ENCODE measurements at places on chromosomes 1 and 21. TPM values are rescaled to one million over a fixed set of nuclear protein-coding genes. Genes with fewer than 3 reads are reported as not detected.

The FOXD2 gene
- 0.14 TPM for total RNA-seq

The KRTAP21-2 gene
- not detected for total RNA-seq

The MPL gene
- not detected for total RNA-seq

The ARHGAP29 gene
- 3.2 TPM for total RNA-seq

The C1orf141 gene
- 0.14 TPM for total RNA-seq

The HTR6 gene
- 1.0 TPM for total RNA-seq

The CFHR4 gene
- 0.11 TPM for total RNA-seq

DNA sequence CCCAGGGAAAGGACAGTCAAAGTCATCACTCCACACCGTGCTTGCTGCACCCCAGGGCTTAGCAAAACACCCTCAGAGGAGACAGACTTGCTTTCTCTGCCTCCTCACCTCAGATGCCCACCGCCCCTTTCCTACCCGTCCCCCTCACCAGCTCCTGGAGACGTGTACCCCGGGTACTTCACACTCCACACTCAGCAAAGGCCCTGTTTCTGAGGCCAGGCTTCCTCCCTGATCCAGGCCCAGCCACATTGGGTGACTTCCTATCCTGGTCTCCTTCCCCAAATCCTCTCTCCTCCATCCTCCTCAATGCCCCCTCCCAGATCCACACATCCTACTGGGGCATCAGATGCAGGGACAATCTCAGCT is 116.7 kb downstream of the DMRTB1 start:
- ATAC-seq: no peak

GRCh38 chr21:41557884-41558283 is 49.9 kb upstream of the TMPRSS2 start:
- no peak for ATAC-seq

DNA sequence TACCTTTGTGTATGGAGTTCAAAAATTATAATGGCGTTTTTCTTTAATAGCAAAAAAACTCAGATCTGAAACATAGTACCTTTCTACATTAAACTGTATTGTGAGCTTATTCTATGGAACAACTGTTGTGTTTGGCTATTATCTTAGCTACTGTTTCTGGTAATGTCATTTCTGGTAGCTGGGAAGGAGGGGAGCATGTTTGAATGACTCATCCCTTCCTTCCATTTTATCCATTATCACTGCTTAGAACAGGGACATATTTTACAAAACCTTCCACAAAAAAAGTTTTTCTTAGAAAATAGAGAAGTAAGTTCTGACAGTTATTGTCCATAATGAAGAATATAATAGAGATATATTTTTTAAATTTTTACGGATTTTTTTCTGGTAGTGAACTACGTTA is 128.3 kb downstream of the NRDC start:
- ATAC-seq: no peak

GRCh38 chr1:70856201-70856600 is 191.4 kb downstream of the PTGER3 start:
- no peak for ATAC-seq

DNA sequence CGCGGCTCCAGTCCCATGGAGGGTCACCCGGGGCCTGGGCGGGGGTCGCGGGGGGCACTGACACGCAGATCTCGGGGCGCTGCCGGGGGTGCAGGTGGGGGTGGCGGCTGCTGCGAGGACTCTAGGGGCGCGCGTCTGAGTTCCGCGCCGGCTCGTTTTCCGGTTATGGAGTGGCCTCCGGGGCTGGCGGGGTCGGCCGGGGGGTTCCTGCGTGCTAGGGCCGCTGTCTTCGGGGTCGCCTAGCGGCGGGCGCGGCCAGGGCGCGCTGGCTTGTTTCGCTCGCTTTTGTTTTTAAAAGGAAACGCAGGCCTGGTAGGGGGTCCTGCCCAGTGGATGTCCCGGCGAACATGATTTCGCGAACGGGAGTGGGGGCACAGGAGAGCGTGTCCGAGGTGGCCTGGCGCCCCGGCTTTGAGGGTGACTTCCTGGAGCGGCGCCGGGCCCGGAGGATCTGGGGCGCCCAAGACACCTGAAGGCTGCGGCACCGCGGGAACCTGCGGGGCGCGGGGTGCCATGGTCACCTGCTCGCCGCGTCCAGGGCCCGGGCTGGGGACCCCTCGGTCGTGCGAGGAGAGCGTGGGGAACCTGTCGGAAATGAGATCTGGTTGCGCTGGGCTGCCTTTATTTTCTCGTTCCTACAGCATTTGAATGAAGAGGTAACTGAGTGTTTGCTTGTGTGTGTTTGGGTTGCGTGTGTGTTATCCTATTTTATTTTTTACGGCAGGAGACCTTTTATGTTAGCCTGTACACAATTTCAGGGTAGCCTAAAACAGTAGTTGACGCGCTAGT is 618 bp downstream of the ETS2 start:
- ATAC-seq: peak; percentile 35

- no peak for ATAC-seq
Measured at GRCh38 chr1:225253173-225253572, 174.7 kb downstream of the LBR start.

- no peak for ATAC-seq
Measured at GRCh38 chr1:4838231-4838630, 183.8 kb downstream of the AJAP1 start.

GRCh38 chr1:171267391-171267790 is 19.1 kb downstream of the FMO1 start:
- no peak for ATAC-seq

- ATAC-seq: peak; percentile 11
Measured at GRCh38 chr1:4048076-4048475, 148.0 kb upstream of the C1orf174 start.

- no peak for ATAC-seq
Measured at GRCh38 chr1:174448531-174448883, 743 bp downstream of the GPR52 start.

DNA sequence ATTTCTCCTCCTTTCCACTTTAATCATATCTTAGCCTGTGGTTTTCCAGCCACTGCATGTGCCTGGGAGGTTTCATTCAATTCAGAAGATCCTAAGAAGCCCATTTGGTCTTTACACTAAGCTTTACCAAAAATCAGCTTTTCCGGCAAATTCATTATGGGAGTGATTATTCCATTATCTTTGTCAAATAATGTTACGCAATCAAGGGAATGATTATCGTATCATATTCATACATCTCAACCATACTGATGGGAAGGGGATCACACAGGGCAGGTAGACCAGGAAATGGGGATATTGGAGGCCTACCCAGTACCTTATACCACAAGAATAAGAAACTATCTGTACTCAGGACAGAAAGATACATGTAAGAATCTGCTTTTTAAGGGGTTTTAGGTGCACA is 440.5 kb downstream of the GPATCH2 start:
- ATAC-seq: no peak

- no peak for ATAC-seq
Measured at GRCh38 chr1:205127646-205128045, 5.9 kb upstream of the RBBP5 start.

GRCh38 chr1:64514197-64514765 is 44.4 kb downstream of the CACHD1 start:
- ATAC-seq: peak; percentile 67

DNA sequence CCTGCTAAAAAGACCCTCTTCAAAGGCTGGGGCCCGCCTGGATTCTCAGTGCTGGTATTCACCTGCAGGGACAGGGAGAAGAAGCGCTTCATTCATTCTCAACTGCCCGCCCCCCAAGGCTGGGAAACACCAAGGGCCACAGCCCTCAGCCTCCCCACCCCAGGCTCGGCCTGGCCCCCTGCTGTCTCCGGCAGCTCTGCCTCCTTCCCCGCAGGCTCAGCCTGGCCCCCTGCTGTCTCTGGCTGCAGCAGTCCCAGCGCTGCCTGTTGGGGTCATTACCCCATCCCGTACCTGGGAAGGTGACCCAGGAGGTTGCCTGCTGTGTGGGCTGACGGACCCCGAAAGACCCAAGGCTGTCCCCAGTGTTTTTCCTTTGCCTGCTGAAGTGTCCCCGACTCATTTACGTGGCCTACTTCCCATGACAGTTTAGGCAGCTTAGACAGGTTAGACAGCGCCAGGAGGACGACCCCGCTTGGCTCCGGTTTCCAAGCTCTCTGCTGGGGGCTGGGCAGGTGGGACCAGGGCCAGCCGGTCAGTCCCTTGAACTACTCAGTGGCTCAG is 22.9 kb upstream of the CLSTN1 start:
- peak; percentile 18 for ATAC-seq

GRCh38 chr1:173063171-173063570 is 12.4 kb upstream of the TNFSF18 start:
- ATAC-seq: no peak
